IMR-90 (cell line): ENCODE measurements at places on chromosomes 12 and 14. TPM values are rescaled to one million over a fixed set of nuclear protein-coding genes. Genes with fewer than 3 reads are reported as not detected.

Gene NDUFA9
- 112 and 124 TPM in 2 replicates for total RNA-seq

Gene SLC35F4
- total RNA-seq: not detected in 2 replicates

Gene ALX1
- not detected in 2 replicates for total RNA-seq

Gene MTA1
- total RNA-seq: 19.4 and 21.5 TPM in 2 replicates

Gene SMCO2
- not detected in 2 replicates for total RNA-seq

Gene NGB
- total RNA-seq: not detected in 2 replicates

Gene HOXC4
- total RNA-seq: under 0.01 TPM in 1 of 2 replicates, not detected in the other

Gene POLE2
- 12.2 and 18.1 TPM in 2 replicates for total RNA-seq

Gene NFE2
- total RNA-seq: 0.18 and 0.28 TPM in 2 replicates

Gene IAPP
- not detected in 2 replicates for total RNA-seq

Gene PLBD1
- under 0.01 TPM in 1 of 2 replicates, not detected in the other for total RNA-seq

Gene PYGL
- 70.4 and 73.0 TPM in 2 replicates for total RNA-seq

Gene RAB15
- total RNA-seq: 3.3 and 3.4 TPM in 2 replicates

Gene TAS2R42
- not detected in 2 replicates for total RNA-seq

Gene PABPN1
- total RNA-seq: 74.4 and 104 TPM in 2 replicates

Gene SMIM41
- not detected in 2 replicates for total RNA-seq

Gene SPIC
- total RNA-seq: not detected in 2 replicates

Gene NXPH4
- 0.36 and 0.56 TPM in 2 replicates for total RNA-seq

Gene CHPT1
- 8.1 and 18.6 TPM in 2 replicates for total RNA-seq

Gene KRT6C
- not detected in 2 replicates for total RNA-seq

Gene EID3
- 4.1 and 6.9 TPM in 2 replicates for total RNA-seq

Gene GARIN6
- total RNA-seq: not detected in 2 replicates

Gene C14orf39
- total RNA-seq: 0.28 and 0.36 TPM in 2 replicates

Gene APOF
- total RNA-seq: not detected in 2 replicates

Gene TMEM30B
- under 0.01 TPM in 1 of 2 replicates, not detected in the other for total RNA-seq

Gene PMCH
- not detected in 2 replicates for total RNA-seq

Gene SLC10A1
- not detected in 2 replicates for total RNA-seq

Gene SSPN
- total RNA-seq: 5.6 and 7.8 TPM in 2 replicates

Gene DLGAP5
- 19.0 and 40.3 TPM in 2 replicates for total RNA-seq

Gene GDF3
- total RNA-seq: not detected in 2 replicates

Gene COX8C
- total RNA-seq: not detected in 2 replicates

Gene MED6
- 31.5 and 38.6 TPM in 2 replicates for total RNA-seq

Gene CDKN3
- 48.9 and 70.8 TPM in 2 replicates for total RNA-seq
